ENCODE measurements at places on chromosomes 5 and 9. TPM values are rescaled to one million over a fixed set of nuclear protein-coding genes. Genes with fewer than 3 reads are reported as not detected.

GRCh38 chr9:128899566-128900322 lies 17.8 kb downstream of the LRRC8A start:
- DNase-seq = no peak

- DNase-seq = no peak
These were observed 589.1 kb downstream of the MTRR start for GRCh38 chr5:8458038-8458383.

- DNase-seq = no peak
These were observed 231.6 kb downstream of the SLF1 start for GRCh38 chr5:94849821-94850736.

GRCh38 chr9:27338527-27338903 lies 41.6 kb upstream of the EQTN start:
- no peak for DNase-seq

GRCh38 chr9:698276-698675 lies 143.2 kb upstream of the DMRT1 start:
- DNase-seq = no peak

DNA sequence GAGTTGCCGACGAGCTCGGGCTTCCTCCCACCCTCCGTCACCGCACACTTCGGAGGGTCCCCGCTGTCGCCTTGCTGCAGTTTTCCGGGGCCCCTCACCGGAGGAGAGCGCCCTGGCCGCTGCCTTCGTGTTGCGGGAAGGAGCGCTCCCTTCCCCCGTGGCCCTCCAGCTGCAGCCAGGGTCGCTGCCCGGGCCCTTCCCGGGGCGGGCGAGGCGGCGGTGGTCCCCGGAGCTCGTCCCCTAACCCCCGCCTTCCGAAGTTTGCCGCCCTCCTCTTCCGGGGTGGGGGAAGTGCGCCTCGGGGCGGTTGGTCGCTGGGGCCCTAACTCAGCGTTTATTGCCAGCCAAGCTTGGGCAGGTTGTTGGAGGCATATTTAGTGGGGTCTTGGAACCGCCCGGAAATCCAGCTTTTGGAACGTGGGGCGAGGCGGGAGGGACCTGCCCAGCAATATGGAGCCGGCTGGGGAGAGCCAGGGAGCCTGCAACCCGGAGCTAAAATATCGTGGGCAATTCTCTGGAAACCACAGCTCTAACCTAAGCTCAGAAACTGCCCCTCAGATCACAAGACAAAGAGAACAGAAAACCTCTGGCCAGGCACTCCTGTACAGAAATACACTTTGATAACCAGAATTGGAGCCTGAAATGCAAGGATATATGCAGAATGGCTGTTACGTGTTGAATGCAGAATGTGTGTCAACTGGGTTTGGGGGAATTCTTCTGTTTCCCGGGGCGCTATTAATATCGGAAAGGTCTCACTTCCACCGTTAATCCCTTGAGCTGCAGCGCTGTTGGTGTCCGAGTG lies 890 bp downstream of the PIK3R1 start:
- peak; percentile 52 for DNase-seq

GRCh38 chr9:131188976-131189375 lies 63.6 kb downstream of the NUP214 start:
- no peak for DNase-seq

DNA sequence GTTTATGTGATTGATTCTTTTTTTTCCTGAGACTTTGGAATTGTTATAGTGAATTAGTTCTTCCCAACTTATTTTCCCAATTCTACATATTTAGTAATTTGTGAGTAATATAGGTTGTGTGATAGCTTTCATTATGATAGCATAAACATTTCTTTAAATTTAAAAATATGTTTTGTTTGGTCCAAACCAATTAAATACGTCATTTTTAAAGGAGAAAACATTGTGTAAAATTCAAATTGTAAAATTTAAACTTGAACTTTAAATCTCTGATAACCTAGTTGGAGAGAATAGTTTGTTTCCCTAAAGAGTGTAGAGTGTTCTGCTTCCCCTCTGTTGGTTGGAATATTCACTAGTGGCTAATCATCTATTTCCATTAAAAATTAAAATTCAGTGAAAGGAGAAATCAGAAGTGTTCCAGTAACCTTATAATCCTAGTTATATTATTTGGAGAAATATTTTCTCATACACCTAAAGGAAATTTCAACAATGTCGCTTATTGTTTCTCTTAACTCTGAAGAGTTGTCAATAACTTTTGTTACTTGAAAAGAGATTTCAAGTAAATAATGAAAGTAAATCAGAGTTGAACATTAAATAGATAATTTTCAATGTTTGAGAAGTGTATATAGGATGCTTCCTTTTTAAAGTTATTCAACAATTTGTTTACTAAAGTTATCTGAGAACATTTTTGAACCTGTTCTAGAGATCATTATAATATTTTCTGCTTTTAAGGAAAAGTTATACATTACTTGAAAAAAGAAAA lies 2.9 kb downstream of the NIPBL start:
- DNase-seq = no peak

- DNase-seq = peak; percentile 13
These were observed 102.0 kb downstream of the PHF2 start for GRCh38 chr9:93678199-93679019.

DNA sequence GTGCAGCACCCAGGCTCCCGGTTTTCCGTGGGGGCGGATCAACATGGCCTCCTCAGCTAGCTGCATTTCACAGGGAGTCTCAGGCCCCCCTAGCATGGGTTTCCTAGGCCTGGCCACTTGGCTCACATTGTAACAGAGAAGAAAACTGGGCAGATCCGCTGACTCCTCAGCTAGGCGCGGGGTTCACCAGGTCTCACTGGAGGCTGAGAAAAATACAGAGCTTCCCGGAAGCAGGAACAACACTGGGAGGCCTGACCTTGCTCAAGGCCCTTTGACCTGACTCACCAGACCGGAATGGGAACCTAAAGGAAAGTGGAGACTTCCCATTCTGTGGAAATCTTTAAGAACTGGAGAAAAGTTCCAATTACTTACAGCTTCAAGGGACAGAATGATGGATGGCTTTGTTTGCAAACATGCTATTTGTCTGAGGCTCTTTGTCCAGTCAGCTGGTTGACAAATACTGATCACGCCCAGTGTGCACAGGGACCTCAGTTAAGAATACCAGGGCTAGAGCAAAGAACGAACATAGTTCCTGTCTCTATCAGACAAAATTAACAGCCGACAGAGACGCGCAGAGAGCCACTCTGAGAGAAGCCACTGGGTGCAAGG lies 88.7 kb upstream of the LRRTM2 start:
- DNase-seq = peak; percentile 21

DNA sequence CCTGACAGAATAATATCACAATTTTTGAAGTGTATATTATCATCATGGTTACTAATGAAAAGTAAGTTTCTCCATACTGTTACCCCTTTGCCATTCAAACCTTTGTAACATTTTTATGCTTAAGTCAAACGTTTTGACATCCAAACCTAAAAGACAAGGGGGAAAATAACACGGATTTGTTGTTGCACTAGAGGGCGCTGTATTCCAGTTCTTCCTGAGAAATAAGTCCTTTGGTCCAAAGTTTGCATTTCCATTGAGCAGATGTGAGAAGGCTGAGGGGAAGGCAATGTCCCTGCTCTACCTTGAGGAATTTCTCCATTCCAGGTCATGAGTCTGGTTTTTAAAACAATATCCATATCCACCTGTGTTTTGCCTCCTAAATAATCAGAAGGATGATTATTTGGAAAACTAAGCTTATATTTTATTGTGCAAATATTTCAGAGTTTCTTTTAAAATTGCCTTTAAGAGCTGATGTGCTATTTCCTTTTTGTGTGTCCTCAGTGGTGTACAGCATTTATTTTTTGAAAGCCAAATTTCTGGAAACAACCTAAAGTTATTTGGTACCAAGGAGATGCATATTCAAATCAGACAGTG lies 9.7 kb downstream of the LECT2 start:
- DNase-seq = peak; percentile 76

- DNase-seq = no peak
These were observed 518.9 kb downstream of the PRELID2 start for GRCh38 chr5:145316282-145316681.

DNA sequence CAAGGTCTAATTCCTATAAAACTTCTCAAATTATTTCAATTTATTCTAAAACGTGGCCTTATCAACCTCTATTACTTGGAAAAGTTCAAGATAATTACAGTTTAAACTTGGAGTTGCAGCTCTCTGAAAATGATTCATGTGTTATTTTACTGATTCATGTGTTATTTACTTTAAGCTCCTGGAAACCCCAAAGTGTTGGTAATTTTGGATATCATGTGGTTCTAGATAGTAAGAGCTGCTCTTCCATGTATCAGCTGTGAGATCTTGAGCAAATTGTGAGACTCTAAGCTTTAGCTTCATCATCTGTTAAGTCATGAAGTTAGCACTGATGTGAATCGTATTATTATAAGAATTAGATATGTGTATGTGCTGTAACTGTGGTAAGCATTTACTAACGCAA lies 749.2 kb downstream of the TLE4 start:
- DNase-seq = no peak

GRCh38 chr5:42057254-42057690 lies 132.2 kb downstream of the FBXO4 start:
- peak; percentile 68 for DNase-seq

DNA sequence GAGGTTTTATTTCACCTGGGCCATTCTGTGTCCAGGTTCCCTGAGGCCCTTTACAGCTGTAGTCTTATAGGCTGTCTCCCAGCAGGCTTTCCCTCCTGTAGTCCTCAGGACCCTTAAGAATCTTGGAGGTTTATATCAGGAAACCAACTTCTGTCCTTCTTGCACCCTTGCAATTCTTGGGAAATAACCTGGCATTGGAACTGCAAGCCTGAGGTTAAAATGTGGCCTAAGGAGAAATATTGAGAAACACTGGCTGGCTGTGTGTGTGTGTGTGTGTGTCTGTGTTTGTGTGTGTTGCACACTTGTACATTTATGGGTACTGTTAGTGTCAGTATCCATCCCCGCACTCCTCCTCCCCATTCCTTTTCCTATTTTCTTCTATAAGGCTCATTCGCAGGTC lies 168.9 kb downstream of the PAPPA start:
- no peak for DNase-seq

GRCh38 chr5:88503041-88503345 lies 234.3 kb upstream of the TMEM161B start:
- no peak for DNase-seq

GRCh38 chr5:42377496-42377895 lies 45.7 kb upstream of the GHR start:
- no peak for DNase-seq

- no peak for DNase-seq
These were observed 174.7 kb downstream of the NFIB start for GRCh38 chr9:14139287-14139686.

- no peak for DNase-seq
These were observed 86.0 kb downstream of the UHRF2 start for GRCh38 chr9:6498982-6499381.

- DNase-seq = no peak
These were observed 143.7 kb downstream of the PBX3 start for GRCh38 chr9:125890826-125891225.

DNA sequence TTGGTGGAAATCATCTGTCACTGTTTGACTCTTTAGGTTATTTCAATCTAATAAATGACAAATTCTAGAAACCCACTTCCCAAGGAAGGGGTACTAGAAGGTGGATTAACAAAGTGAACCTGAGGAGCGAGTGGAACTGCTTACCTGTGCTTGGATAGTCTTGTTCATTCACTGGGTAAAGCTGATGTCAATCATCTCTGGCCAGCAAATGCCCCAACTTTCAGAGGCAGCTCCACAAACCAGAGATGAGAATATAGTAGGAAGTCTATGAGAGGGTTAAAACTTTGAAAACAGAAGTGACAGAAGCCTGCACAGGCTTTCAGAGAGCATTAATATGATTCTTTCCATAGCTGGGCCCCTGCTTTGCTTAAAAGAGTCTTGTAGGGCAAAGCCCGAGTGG lies 7.3 kb upstream of the FOXE1 start:
- no peak for DNase-seq

- DNase-seq = no peak
These were observed 126.7 kb downstream of the SNX18 start for GRCh38 chr5:54644226-54644625.

DNA sequence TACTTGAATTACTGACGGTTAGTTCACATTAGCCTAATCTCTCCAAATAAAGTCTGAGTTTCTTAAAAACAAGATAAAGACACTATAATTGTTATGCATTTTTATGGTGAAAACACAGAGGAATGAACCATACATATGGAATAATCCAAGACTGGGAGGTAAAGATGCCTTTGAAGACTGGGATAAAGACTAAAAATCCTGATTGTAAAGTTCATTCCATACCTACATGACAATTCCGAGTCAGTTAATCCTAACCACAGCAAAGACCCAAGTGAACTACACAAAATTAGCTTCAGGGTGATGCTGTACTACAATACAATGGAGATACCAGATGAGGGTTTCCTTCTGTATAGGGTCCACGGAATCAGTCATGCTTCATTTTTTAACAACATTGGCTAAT lies 6.3 kb downstream of the AP3B1 start:
- DNase-seq = no peak

DNA sequence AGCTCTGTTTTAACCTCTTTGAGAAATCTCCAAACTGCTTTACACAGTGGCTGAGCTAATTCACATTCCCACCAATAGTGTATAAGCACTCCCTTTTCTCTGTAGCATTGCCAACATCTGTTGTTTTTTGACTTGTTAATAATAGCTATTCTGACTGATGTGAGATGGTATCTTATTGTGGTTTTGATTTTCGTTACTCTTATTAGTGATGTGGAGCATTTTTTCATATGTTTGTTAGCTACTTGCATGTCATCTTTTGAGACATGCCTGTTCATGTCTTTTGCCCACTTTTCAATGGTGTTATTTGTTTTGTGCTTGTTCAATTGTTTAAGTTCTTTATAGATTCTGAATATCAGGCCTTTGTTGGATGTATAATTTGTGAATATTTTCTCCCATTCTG lies 225.2 kb upstream of the TRPC7 start:
- no peak for DNase-seq

- DNase-seq = no peak
These were observed 84.0 kb downstream of the RGS3 start for GRCh38 chr9:113547501-113547900.

DNA sequence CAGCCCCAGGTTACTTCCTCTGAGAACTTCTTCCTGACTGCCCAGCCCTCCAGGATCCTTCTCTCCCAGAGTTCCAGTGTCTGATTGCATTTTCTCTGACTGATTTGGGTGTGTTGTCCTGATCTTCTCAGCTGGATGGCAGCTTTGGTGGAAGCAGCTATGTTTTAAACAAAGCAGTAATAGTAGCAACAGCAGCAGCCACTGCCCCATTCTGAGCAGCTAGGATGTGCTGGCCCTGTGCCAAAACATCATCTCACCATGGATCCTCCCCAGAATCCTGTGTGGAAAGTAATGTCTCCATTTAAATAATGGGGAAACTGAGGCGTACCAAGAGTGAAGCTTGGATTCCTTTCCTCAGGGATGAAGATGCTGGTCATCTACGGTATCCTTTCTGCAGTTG lies 46.4 kb upstream of the PSD2 start:
- DNase-seq = no peak

Gene EIF4E1B
- total RNA-seq = not detected

Gene ARPC5L
- 60.1 TPM for total RNA-seq

Gene LCN2
- total RNA-seq = not detected

Gene TAL2
- 1.4 TPM for total RNA-seq

Gene GFI1B
- total RNA-seq = 0.79 TPM

Gene GPSM1
- 26.5 TPM for total RNA-seq

Gene FRRS1L
- 0.30 TPM for total RNA-seq

Gene CDX1
- 0.29 TPM for total RNA-seq

Gene MEF2C
- 1.5 TPM for total RNA-seq

Gene EFNA5
- total RNA-seq = 1.6 TPM
